ENCODE measurements at places on chromosomes 3 and 15. TPM values are rescaled to one million over a fixed set of nuclear protein-coding genes. Genes with fewer than 3 reads are reported as not detected.

The ECE2 gene
- total RNA-seq = not detected

The GALNT15 gene
- total RNA-seq = 9.4 TPM

The CCDC9B gene
- 35.0 TPM for total RNA-seq

The ADIPOQ gene
- not detected for total RNA-seq

The NCEH1 gene
- total RNA-seq = 11.4 TPM

The RHCG gene
- total RNA-seq = not detected

The TMEM89 gene
- total RNA-seq = not detected

The USP19 gene
- total RNA-seq = 51.3 TPM

The SPTSSB gene
- not detected for total RNA-seq

The ANKRD63 gene
- not detected for total RNA-seq

The MASP1 gene
- 204 TPM for total RNA-seq

The C3orf70 gene
- total RNA-seq = 1.3 TPM

The SLITRK3 gene
- not detected for total RNA-seq

The CHRNA3 gene
- total RNA-seq = not detected

The CDHR4 gene
- total RNA-seq = not detected

The ITPKA gene
- 0.32 TPM for total RNA-seq

The EPHA3 gene
- total RNA-seq = 0.65 TPM

The GOLGA6L4 gene
- 1.3 TPM for total RNA-seq

The BDH1 gene
- total RNA-seq = 14.1 TPM

The TF gene
- total RNA-seq = under 0.01 TPM

The GABRA5 gene
- total RNA-seq = not detected

The PHLDB2 gene
- total RNA-seq = 49.7 TPM

The UBAP1L gene
- 2.2 TPM for total RNA-seq

The GRAMD1C gene
- 2.4 TPM for total RNA-seq

The MRPL46 gene
- total RNA-seq = 7.0 TPM

The SGO1 gene
- 1.6 TPM for total RNA-seq

The SYNPR gene
- total RNA-seq = not detected

The ZMYND10 gene
- total RNA-seq = 0.65 TPM

The PRR20G gene
- total RNA-seq = not detected

The CHRM5 gene
- total RNA-seq = under 0.01 TPM

The MCTP2 gene
- total RNA-seq = 29.9 TPM

The ZPLD1 gene
- not detected for total RNA-seq

The A4GNT gene
- total RNA-seq = not detected

The KCNMB2 gene
- 2.1 TPM for total RNA-seq

The AADACL2 gene
- not detected for total RNA-seq

The SMCO1 gene
- total RNA-seq = 0.16 TPM

The ACTRT3 gene
- 9.2 TPM for total RNA-seq

The CHCHD6 gene
- total RNA-seq = 11.2 TPM

The PIK3CA gene
- total RNA-seq = 29.0 TPM

The GNAI2 gene
- 387 TPM for total RNA-seq

The KCNAB1 gene
- total RNA-seq = not detected

The GOLGA8Q gene
- total RNA-seq = 0.49 TPM

The MAP4 gene
- total RNA-seq = 213 TPM

The CELF6 gene
- 0.16 TPM for total RNA-seq

The CNTN6 gene
- 1.3 TPM for total RNA-seq
